ENCODE measurements at places on chromosomes 1 and 21.

DNA sequence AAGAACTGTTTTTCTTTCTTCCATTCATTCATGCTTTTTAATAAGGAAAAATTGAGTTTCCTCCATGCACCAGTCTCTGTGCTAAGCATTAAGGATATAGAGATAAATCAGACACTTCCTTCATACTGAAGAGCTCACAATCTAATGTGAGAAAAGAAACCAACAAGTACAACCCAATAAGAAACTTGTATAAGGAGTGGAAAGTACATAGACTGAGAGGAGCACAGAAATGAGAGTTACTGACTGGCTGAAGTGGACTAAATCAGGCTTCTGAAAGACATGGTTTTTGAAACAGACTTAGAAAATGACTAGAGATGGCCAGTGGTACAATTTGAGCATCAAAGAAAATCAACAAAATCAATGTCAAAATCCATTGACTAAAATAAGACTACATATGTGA is 524.4 kb downstream of the PLPP3 start:
- DNase-seq, result no peak

GRCh38 chr1:35659589-35659988 is 18.3 kb upstream of the PSMB2 start:
- no peak for DNase-seq

- no peak for DNase-seq
Observed at GRCh38 chr1:161218301-161219077, 3.4 kb downstream of the FCER1G start.

DNA sequence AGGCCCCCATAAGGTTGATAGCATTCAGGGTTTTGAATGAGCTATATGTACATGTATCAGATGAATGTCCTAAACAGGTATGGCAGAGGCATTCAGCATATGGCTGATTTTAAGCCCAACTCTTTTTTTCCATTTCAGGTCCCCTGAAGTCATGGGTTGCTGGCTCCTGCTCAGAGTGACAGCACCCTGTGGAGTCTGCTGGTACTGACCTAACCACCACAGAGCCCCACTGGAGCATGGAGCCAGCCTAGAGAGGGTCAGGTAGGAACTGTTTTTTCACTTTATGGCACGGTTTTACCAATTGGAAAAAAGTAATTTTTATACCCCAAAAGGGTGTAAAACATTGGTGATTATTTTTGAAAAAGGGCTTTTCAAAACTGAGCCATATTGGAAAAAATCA is 82.5 kb upstream of the MPC2 start:
- no peak for DNase-seq

- DNase-seq, result no peak
Observed at GRCh38 chr1:182672487-182672836, 11.9 kb downstream of the RGS8 start.

DNA sequence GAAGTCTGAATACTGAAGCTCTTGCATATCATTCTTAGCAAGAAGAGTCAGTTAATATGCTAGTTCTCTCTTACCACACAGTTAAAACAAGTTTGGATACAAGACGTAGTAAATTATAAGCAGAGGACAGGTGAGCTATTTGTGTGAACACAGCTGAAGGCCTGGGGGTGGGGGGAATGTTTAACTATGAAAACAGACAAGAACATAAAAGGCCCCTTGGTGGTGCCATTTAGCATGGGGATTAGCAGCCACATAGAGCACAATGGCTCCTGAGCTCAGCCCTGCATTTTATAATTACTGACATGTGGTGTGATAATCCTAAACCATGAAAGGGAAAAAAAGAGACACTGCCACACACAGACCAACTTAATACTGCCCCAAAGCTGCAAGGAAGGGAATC is 94.8 kb downstream of the TGFBR3 start:
- DNase-seq, result no peak

GRCh38 chr1:227730630-227731151 is 4.4 kb downstream of the JMJD4 start:
- DNase-seq, result no peak

- no peak for DNase-seq
Observed at GRCh38 chr1:44543786-44544185, 130.5 kb downstream of the TMEM53 start.

GRCh38 chr1:218778257-218779126 is 395.2 kb upstream of the LYPLAL1 start:
- no peak for DNase-seq

DNA sequence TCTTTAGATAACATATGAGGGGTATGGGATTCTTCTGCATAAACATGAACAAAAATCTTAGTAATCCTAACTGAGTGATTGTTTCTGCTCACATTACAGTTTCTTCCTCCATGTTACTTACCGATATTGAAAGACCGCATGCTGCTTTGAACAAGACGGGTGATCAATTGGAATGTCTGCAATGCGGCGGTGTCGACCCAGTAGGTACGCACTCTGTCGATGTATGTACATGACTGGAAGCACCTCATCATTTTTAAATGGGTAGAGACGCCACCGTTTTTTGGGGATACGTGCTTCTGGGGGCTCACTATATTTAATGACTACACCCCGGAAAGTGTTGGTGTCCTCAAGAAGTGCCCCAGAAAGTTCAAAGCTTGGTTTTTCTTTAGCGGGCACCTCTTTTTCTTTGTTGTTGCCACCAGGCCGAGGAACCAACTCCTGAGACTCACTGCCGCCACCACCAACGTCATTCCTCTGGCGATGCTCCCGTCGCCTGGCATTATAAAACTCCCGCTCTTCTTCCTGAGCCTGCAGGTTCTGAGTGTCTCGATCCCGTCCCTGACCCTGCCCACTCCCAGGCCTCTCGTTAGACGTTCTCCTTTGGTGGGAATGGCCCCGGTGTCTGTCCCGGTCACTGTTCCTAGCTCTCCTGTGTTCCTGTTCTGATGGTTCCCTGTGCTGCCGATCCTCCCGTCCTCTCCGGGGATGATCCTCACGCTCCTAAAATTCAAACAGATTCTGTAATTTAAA is 13.9 kb downstream of the SNIP1 start:
- no peak for DNase-seq

DNA sequence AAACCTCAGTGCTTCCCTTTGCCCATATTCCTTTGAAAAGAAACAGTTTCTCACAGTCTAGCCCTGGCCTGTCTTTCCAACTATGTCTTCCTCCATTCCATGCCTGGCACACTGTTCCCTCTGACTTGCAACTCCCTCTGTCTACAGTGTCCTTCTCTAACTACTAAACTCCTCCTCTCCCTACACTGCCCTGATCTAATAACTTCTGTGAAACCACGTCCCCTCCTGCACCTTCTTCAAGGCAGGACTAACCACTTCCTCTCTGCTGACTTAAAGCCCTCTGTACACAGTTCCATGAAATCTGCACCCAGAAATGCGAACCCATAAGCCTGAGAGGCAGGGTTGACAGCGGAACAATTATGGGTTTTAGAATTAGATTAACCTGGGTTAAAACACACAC is 62.2 kb upstream of the ATP1B1 start:
- DNase-seq, result peak; percentile 83

DNA sequence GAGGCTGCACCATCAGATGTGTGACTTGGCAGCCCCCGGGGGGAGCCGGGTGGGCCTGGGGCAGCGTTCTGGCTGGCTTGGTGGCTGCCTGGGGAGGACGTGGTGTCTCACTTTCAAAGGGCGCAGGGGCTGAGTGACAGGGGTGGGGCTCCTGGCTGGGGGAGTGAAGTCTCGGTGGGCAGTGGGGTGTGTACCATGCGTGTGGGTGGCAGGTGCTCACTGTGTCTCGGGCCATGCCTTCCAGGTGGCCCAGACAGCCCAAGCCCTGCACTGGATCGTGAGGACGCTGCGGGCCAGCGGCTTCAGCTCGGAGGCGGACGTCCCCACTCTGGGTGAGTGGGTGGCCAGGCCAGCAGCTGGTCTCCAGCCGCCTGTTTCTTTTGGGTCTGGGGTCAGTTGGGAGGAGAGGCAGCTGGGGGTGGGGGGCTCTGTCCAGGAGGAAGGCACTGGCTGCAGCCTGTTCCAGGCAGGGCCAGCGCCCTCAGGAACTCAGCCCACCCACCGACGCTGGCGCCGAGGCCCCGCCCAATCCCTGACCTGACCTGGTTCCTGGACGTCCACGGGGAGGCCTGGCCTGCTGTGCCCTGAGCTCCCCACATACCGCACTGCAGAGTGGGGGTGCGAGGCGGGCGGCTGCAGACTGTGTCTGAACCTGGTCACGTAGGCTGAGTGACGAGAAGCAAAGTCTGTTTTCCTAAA is 30.6 kb upstream of the LRRC3 start:
- DNase-seq, result no peak

DNA sequence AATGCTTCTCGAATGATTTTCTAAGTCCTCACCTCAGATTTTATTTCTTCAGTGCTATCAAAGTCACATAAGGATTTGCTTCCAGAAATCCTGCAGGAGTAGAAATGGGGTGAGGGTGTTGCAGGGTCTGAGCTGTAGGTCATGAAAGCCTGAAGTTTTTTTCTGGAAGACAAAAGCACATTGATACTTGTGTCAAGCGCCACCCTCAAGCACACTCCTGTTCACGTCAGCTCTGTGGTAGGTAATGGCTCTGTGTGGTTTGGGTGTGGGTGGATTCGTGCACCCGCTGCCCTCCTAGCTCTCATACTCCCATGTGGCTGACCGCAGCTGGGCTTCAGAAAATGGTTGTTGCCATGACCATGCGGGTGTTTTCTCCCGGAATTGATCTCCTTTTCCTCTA is 39.9 kb downstream of the AKNAD1 start:
- no peak for DNase-seq

- DNase-seq, result no peak
Observed at GRCh38 chr1:111515291-111516004, 12.0 kb upstream of the ADORA3 start.

GRCh38 chr1:201949491-201949890 is 3.1 kb upstream of the LMOD1 start:
- no peak for DNase-seq

DNA sequence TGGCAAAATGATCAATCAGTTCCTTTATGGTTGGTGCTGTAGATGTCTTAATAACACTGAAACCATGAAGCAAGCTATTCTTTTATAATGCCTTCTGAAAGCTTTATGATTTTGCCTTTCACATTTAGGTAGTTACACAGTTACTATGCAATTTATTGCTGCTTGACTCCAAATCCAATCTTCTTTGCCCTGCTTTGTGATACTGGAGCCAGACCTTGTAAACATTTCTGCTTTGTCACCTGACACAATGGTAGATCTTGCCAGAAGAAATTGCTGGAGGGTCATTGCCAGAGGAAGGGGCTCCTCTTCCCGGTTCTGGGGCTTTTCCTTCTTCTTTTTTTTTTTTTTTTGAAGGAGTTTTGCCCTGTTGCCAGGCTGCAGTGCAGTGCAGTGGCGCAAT is 40.5 kb upstream of the KLF17 start:
- no peak for DNase-seq

- no peak for DNase-seq
Observed at GRCh38 chr1:19744886-19745285, 54.8 kb downstream of the TMCO4 start.

- DNase-seq, result peak; percentile 55
Observed at GRCh38 chr1:210726621-210727020, 397.9 kb downstream of the HHAT start.

GRCh38 chr1:53595906-53596305 is 136.7 kb downstream of the DMRTB1 start:
- no peak for DNase-seq

- DNase-seq, result no peak
Observed at GRCh38 chr1:21764615-21765423, 18.1 kb downstream of the USP48 start.

GRCh38 chr1:30087465-30087864 is 635.9 kb downstream of the MATN1 start:
- DNase-seq, result no peak

DNA sequence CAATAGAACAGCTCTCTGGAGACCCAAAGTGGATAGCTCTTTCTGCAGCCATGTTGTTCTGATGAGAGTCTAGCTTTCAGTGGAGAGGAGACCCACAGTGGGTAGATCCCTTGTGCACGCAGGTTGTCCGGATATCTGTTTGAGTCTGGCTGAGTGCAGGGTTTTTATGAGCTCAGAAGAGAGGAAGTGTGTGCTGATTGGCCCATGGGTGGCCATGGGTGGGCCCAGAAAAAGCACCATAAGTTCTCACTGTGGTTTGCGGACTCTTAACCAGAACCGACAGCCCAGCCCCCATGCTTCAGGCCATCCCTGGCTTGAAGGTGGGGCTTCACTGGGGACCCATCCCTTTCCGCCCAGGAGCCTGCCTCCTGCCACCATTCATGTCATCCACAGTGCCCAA is 17.0 kb downstream of the FAM20B start:
- DNase-seq, result no peak

GRCh38 chr1:11929849-11930248 is 3.6 kb upstream of the KIAA2013 start:
- DNase-seq, result no peak

DNA sequence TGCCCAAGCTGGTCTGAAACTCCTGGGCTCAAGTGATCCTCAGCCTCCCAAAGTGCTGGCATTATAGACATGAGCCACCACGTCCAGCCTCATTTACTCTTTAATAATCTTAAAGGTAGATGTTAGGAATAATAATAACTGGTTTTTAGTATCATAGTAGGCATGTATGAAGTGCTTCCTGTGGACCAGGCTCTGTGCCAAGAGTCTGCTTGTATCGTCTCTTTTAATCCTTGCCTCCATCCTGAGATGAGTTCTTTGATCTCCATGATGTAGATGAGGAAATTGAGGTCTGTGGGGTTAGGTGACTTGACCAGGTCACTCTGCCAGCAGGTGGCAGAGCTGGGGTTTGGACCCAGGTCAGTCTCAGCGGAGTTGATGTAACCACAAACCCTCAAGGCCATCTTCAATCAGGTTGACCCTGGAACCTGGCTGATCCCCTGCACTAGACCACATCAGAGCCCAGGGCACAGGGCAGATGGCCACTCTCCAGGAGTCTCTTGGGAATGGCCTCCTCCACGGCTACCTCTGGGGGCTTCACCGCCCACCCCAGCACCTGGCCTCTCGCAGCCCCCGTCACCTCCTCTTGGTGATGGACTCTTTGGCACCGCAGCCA is 11.3 kb downstream of the EFHD2 start:
- no peak for DNase-seq

DNA sequence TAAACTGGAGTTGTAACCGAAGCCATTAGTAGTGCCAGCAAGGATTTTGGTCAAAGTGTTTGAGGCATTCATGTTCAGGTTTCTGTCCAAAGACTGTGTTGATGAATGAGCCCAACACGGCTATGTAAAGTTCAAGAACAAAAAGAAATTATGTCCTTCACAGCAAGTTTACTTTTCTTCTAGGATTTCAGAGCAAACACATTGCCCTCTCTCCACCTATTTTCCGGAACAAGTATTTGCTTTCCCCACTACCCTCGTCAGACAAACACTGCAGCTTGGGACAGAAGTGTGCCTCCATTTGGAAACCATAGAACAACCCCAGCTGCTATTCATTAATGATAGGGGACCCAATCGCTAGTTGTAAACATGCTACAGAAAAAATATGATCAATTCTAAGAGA is 151.4 kb upstream of the C1orf105 start:
- DNase-seq, result no peak

GRCh38 chr1:39571178-39571483 is 5.5 kb downstream of the PABPC4 start:
- DNase-seq, result no peak

GRCh38 chr1:243883551-243883950 is 33.5 kb upstream of the AKT3 start:
- no peak for DNase-seq
